NB4 (cell line): ENCODE measurements at places on chromosomes 16 and 17.

- DNase-seq: no peak
Measured at GRCh38 chr17:34845296-34845695, 116.0 kb downstream of the CCT6B start.

- DNase-seq: no peak
Measured at GRCh38 chr16:1333149-1333812, at the start of gene BAIAP3. Gene BAIAP3, plus strand, starts transcription at chr16:1333645. Its CDS starts 4,905 bp downstream, at chr16:1338550.

DNA sequence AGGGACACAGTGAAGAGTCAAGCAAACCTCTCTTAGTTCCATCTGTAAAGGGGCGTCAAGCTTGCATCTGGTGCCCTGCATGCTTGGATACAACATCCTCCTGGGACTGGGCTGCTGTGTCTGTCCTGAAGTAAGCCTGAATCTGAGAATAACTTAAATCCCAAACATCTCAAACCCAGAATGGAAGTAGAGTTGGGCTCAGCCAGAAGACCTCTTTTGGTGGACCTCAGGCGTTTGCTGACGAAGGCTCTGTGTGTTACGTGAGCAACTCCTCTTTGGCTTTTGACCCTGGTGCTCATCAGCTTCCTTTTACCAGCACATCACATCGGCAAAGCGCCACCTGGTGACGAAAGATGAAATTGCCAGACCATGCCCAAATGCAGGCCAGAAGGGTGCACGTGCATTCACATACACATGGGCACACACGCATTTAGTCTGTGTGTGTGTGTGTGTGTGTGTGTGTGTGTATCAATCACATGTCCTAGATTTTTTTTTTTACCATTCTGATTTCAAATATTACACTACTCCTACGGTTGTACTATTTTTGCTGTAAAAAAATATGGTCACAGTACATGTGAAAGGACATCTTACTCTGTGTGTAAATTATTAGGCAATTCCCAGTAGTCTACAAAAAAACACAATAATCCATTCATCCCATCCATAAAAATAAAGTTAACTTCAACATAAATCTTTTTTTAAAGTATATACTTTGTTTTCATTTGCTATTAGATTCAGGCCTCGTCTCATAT lies 41.1 kb upstream of the FOXJ1 start:
- DNase-seq: peak; percentile 93

- DNase-seq: peak; percentile 40
Measured at GRCh38 chr17:8846768-8847211, 20.7 kb downstream of the PIK3R6 start.

GRCh38 chr16:53504665-53505064 lies 1.7 kb upstream of the AKTIP start:
- peak; percentile 21 for DNase-seq

DNA sequence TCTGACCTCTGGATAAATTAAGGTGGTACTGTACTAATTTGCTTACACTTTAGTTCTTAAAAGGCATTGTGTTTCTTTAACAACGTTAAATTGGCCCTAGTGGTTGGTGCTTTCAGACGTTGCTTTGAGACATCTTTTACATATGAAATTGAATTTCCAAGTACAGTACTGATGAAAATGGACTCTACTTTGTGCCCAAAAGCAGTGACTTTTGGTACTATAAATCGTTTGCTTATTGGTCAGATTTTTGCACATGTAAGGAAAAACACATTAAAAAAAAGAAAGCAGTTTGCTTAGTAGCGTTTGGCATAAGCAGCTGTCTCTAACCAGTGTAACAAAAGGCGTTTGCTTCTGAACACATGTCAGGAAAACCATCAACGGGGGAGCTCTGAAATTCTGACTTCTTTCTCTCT lies 139.6 kb downstream of the CDK5R1 start:
- DNase-seq: no peak

- no peak for DNase-seq
Measured at GRCh38 chr16:88922114-88922825, 54.7 kb downstream of the CBFA2T3 start.

GRCh38 chr16:4328046-4328781 lies 12.3 kb downstream of the GLIS2 start:
- DNase-seq: peak; percentile 88

DNA sequence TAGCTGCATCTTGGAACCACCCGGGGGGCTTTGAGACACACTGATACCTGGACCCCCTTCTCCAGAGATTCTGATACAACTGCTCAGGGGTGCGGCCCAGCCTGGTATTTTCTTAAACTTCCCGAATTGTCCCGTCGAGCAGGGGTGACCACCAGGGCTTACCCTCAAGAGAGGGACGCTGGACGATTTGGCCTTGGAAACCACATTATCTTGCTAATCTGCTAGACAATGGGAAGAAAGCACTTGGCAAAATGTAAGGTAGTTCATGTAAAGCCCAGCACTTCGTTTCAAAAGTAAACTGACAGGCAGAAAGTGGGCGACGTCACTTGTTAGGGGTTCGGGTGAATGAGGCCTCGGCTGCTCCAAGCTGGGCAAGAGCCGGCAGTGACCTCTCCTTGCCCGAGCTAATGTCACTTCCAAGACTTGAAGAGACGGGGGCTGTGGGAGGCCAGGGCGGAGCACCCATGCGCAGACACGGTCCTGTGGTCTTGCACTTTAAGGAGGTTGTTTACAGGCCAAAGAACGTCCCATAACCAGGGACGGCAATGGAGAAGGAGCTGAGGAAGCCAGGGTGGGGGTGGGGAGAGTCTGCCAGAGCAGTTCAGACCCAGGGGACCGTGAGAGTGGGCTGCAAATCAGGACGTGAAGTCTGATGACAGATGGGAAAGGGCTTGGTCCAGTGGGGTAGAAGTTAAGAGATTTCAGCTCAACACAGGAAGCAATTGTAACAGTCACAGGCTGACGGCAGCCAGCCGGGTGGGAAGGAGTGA lies 152.7 kb upstream of the GSE1 start:
- DNase-seq: peak; percentile 63

- DNase-seq: no peak
Measured at GRCh38 chr17:28774206-28774605, 30.4 kb downstream of the TRAF4 start.

DNA sequence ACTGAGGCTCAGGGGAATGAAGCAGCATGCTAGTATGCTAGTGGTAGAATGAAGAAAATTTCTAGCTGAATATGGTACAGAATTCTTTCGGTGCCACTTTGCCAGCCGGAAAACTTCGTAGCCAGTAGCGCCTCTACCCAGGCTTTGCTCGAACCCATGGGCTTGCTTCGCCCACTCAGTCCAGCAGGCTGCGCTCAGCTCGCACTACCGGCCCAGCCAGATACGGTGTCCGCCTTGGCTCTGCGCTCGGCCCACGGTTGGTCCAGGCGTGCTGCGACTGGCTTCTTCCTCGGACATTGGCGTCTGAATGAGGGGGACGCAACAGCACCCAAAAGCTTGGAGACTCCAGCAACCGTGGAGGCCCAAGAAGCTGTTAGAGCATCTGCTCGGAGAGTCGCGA lies 372.5 kb upstream of the CDH8 start:
- DNase-seq: no peak

GRCh38 chr16:86580063-86580790 lies 1.9 kb downstream of the FOXL1 start:
- no peak for DNase-seq

DNA sequence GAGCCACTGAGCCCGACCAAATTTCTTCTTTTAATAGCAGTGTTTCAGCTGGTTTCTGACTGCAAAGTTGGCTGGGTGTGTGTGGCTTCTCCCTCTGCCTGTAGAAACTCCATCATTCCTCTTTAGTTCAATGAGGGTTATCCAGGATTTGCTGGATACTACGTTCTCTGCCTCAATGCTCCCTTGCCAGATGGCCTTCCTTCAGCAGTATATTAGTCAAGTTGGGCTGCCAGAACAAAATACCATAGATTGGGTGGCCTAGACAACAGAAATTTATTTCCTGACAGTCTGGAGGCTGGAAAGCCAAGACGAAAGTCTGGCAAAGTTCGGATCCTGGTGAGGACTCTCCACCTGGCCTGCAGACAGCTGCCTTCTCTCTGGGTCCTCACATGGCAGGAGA lies 103.7 kb downstream of the NOG start:
- DNase-seq: no peak

- DNase-seq: no peak
Measured at GRCh38 chr16:80459331-80459777, 81.4 kb upstream of the DYNLRB2 start.

DNA sequence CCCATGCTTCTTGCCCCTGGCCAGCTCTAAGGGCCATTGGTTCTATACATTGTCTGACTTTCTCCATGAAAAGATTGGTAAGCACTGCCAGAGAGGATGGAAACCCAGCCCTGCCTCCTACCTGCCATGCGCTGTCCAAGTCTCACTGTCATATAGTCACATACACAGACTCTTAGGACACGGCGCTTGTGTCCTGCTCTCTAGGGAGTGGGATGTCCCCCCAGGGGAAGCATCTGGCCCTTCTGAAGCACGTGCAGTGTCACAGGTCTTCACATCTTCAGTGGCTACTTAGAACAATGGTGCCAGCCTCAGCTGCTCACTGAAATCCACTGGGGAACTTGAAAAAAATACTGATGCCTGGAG lies 38.7 kb downstream of the MYO18A start:
- no peak for DNase-seq

DNA sequence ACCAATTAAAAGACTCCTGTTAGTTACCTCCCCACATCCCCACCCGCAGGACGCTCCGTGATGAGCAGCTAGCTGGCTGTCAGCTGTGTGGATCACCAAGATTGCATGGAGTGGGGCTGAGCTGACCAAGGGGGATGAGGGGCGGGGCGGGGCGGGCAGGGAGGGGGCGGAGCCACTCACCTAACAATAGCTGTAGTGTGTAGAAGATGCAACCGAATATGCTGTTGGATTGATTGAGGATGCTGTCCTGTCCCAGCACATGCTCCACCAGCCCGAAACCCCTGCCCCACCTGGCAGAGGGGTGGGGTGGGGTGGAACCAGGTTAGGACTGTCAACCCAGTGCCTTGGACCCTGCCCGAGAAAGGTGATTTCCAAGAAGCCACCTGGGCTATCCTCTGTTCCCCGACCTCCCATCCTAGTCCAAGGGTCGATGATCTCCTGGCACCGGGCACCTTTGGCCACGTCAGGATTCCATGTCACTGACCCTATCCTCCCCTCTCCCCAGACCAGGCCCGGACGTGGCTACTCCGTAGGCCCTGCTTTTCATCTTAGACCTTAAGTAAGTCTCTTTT lies 1.4 kb downstream of the VKORC1 start:
- DNase-seq: peak; percentile 65

DNA sequence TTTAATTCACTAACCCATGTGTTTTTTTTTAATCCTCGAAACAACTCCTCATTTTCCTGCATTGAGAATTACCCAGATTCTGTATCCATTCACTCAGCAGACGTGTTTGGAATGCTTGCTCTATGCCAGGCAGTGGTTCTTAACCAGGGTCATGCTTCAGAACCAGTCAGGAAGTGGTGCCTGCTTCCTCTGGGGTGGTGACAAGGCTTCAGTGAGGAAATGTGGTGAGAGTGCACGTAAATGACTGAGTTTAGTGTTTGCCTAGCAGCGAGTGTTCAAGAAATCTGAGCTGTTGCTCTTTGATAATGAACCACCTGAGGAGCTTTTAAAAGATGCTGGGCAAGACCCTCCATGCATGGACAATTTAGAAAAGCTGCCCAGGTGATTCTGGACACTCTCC lies 9.9 kb downstream of the ZFP90 start:
- DNase-seq: no peak

- no peak for DNase-seq
Measured at GRCh38 chr16:84373907-84374489, 5.7 kb downstream of the ATP2C2 start.

GRCh38 chr16:57868913-57869520 lies 66.7 kb upstream of the KIFC3 start:
- no peak for DNase-seq

DNA sequence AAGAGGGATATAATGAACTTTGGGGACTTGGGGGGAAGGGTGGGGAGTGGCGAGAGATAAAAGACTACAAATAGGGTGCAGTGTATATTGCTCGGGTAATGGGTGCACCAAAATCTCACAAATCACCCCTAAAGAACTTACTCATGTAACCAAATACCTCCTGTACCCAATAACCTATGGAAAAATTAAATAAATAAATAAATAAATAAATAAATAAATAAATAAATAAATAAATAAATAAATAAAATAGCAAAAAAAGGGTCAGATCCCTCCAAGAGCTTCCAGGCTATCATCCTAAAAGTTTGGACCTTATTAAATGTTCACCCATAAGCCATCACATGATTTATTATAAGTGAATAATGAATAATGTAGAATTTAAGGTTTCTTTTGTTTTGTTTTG lies 636.1 kb upstream of the C16orf82 start:
- no peak for DNase-seq

GRCh38 chr16:70437017-70437581 lies 1.8 kb downstream of the ST3GAL2 start:
- DNase-seq: peak; percentile 85

- DNase-seq: no peak
Measured at GRCh38 chr17:47291242-47291873, 32.4 kb upstream of the EFCAB13 start.

DNA sequence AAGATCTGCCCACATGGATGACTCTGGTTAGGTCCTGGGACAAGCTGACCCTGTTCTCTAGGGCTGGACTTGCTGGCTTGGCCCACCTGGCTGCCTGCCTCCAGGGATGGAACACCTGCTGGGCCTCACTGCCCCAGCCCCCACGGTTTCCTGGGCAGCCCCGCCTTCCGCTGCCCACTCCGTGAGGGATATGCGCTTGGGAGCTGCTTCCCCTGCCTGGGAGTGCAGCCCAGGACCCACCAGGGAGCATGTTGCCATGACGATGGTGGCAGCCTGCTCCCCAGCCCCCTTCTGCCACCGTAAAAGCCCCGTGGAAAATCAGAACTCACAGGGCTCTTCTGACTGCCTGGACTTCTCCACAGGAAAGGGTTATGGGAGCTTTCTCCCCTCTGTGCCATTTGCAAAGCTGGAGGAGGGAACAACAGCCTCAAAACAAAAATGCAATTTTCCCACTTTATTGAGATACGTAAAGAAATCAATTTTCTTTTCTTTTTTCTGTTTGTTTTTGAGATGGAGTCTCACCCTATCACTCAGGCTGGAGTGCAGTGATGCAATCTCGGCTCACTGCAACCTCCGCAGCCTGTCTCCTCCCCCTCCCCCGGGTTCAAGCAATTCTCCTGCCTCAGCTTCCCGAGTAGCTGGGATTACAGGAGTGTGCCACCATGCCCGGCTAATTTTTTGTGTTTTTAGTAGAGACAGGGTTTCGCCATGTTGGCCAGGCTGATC lies 18.0 kb upstream of the GAS7 start:
- DNase-seq: no peak

GRCh38 chr16:68992521-68992920 lies 112.9 kb upstream of the HAS3 start:
- no peak for DNase-seq

- DNase-seq: peak; percentile 44
Measured at GRCh38 chr17:47744168-47745036, 11.4 kb downstream of the TBX21 start.

- peak; percentile 23 for DNase-seq
Measured at GRCh38 chr17:63601439-63602371, 1.0 kb downstream of the TACO1 start.

DNA sequence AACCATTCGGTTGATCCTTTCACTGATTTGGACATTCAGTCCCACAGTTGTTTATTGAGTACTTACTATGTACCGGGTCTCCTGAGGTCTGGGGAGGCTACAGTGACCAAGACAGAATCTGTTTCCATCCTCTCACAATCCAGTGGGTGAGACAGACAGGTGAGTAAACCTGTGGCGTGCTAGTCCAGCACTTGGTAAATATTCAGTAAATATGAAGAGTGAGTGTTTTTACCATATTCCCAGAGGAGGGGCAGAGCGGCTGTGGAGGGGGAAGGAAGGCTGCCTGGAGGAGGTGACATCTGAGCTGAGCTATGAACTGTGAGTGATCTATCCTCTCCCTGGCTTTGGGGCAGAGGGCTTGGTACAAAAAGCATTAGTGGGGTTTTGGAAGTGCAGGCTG lies 31.4 kb downstream of the CCR7 start:
- DNase-seq: no peak
